ENCODE measurements at places on chromosomes 12 and 14.
A peak's percentile ranks its signal among the peaks of the same experiment; 100 is the strongest.

DNA sequence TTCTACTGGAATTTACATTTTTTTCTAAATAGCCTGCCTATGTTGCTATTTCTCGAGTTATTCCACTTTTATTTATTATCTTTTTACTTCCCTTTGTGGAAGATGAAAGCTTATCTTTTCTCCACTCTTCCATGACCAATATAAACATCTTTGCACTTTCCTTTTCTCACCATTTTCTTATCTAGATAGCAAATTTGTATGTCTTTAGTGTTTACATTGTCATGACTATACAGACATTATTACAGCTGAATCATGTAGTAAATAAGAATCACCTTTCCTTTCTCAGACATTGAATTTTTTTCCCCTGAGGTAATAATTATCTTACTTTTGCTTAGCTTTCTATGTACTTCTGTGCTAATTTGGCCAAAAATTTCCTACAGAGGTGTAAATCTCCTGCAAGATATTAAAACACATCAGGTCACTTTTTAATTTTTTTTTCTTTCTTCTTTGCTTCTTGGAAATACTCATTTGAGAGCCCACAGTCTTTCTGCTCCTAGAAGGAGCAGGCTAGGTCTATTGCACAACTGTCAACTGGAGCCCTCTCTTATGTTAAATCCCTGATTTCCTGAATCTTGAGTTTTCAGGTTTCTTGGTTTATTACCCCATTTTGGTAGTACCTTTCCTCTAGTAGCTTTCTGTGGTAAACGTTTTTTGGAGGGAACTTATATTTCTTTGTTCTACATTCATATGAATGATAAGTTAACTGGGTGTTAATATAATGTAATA lies 109.0 kb upstream of the ATP2B1 start:
- peak; percentile 39 for DNase-seq

DNA sequence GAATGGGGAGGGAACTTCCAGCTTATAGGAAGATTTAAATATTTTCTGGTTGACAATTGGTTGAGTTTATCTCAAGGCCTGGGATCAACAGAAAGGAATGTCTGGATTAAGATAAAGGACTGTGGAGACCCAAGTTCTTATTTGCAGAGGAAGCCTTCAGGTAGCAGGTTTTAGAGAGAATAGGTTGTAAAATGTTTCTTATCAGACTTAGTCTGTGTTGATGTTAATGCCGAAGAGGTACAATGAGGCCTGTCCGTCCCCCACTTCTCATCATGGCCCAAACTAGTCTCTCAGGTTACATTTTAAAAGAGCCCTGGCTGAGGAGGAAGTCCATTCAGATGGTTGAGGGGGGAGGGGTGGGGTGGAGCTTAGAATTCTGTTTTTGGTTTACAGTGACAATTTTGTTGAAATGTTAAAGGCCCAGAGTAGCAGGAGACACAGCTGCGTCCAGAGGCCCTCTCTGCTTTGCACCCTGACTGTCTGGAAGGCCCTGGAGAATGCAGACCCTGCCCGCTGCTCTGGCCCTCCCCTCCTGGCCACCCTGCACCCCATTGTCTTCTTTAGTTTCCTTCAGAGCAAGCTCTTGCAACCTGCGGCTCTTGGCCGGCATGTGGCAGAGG lies 672.5 kb upstream of the TMEM132C start:
- no peak for DNase-seq

DNA sequence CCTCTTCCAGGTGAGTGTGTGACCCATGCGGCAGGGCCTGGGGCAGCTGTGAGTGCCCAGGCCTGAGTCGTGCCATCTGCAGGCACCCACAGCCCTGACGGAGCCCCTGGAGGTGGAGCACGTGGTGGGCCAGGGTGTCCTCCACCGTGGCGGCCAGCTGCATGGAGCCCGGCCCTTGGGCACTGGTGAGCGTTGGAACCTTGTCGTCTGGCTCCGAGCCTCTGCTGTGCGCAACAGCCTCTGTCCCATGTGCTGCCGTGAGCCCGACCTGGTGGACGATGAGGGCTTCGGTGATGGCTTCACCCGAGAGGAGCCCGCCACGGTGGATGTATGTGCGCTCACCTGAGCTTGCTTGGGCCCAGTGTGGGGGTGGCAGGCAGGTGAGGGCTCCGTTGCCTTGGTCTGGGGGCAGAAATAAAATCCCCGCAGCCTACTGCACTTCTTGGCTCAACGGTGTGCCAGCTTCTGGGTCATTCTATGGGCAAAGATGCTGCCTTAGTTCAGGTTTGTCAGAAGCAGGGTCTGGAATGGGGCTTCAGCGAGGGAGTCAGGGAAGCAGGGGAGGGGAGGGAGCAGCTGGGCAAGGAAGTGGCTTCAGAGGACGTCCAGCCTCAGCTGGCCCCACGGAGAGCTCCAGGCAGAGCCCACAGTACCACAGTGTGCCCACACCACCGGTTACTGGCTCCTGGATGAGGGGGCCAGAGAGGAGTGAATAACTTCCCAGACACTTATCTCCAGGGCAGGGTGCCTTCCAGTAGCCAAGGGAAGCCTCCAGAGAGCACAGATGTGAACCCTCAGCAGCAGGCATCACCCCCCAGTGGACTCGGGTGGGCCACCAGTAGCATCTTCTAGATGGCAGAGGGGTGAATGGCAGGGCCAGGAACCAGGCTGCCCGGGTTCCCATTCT lies 1.2 kb upstream of the ARL6IP4 start:
- DNase-seq = no peak

- no peak for DNase-seq
These were observed 41.1 kb downstream of the BRMS1L start for GRCh38 chr14:35867280-35867629.

GRCh38 chr14:58732387-58732786 lies 94.6 kb downstream of the DACT1 start:
- no peak for DNase-seq

- peak; percentile 51 for DNase-seq
These were observed 49.5 kb downstream of the PPP2R5C start for GRCh38 chr14:101810897-101811621.

- no peak for DNase-seq
These were observed 93.4 kb downstream of the GPR135 start for GRCh38 chr14:59371771-59372170.

DNA sequence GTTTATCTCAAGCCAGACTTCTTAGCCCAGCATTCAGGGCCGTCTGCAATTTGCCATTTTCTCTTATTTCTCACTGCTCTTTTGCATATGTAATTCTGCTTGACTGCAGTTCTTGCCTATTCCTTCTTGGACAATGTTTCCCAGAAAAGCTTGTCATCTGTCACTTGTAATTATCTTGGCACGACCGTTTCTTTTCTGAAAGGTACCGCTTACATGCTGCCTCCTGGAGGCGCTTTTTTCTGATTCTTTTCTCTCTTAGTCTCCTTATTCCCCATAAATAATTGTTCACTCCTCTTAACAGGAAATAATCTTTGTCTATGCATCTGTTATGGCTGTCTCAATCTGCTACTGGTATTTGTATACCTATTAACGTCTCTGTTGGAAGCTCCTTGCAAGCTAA lies 1.2 kb upstream of the ALDH1L2 start:
- no peak for DNase-seq

DNA sequence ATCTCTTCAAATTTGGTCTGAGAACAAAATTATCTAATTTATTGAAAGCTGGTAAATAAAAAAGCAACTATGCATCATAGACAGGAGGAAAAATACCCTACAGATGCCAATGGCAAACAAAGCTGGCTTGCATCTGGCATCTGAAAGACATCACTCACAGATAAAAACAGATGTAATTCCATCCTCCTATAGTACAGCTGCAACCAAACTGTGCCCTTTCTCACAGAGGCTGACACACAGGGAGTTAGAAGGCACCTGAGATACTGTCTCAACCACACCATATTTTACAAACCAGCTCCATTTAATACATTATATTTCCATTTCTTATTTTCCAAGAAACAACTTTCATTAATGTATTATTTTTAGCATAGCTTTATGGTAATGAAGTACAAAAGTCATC lies 39.4 kb downstream of the DUSP16 start:
- DNase-seq = no peak
